Trophoblast cell (in vitro differentiated cells and primary cell): ENCODE measurements at places on chromosomes 1 and 21.

GRCh38 chr1:6108937-6109614 lies 63.4 kb downstream of the KCNAB2 start:
- DNase-seq, result peak; percentile 17

DNA sequence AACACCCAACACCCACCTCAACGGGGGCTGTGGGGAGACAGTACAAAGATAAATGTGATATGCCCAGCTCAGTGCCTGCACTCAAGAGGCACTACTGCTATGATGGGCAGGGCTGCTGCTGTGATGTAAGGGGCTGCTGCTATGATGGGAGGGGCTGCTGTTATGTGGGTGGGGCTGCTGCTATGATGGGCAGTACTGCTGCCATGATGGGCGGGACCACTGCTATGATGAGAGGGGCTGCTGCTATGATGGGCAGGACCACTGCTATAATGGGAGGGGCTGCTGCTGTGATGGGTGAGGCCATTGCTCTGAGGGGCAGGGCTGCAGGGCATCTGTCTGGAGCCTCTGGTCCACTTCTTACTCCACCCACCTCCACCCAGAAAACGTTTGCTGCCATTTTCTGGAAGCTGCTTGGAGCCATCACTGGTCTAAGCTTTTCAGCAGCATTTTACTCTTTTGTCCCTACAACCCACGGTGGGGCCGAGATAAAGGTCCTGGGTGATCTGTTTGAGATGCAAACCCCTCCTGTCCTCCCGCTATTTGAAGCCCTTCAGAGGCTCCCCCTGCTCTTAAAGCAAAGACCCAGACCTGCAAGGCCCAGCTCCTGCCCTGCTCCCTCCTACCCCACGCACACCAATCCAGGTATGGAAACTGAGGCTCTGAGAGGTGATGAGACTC lies 656.9 kb downstream of the PTPRU start:
- no peak for DNase-seq

DNA sequence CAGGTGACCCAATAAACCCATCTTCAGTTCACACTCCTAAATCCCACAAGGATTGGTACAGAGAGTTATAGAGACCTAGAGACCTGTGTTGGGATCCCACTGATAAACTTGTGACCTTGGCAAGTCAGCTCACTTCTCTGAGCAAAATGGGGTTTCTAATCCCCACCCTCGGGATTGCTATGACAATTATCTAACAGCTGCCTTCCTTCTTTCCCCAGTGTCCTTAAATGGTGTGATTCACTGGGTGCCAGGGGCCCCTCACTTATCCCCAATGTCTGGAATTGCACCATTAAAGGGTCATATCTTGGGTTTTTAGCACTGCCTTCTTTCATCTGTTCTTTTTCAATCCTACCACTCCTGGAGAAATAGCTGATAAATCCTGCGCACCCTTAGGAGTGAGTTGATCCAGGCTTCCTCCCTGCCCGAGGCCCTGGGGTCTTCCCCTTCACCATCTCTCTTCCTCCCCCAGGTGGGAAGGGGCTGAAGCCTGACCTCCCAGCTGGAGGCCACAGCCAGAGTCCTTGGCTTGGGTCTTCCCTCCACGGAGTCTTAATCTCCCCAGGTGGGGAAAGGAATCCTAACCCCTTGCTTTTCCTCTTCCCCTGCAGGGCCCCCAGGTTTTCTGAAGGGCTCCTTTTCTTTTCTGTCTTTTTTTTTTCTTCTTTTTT lies 39.7 kb downstream of the LACTBL1 start:
- no peak for DNase-seq

DNA sequence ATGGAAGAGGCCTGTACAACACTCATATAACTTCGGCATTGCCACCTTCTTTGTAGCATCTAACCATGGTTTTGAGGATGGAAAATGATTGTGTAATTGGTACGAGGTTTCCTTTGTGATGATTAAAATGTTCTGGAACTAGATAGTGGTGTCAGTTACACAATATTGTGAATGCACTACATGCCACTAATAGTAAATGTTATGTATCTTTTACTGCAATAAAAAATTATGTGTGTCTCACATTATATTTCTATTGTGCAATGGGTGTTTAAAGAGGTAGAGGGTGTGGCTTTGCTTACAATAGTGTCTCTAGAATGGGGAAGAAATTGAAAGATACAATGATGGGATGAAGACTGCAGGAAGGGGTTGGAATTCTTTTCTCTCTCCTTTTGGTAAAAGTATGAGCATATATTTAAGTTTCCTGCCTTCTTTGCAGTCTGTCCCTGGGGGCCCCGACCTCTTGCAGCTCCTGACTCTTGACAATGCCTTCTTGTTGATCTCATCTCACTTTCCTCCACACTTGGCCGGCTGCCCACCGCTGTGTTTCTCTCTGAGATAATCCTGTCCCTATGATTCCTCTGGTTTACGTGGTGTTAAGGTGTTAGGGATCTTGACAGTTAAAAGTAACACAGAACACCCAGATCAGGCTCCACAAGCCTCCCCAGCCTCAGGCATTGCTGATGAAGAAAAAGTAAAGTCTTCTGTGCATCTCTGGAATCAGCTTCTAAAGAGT lies 39.3 kb downstream of the MTARC1 start:
- DNase-seq, result no peak

- DNase-seq, result no peak
Measured at GRCh38 chr1:23578311-23578996, 19.2 kb upstream of the ID3 start.
